ENCODE measurements at places on chromosomes 1 and 21.

- no peak for DNase-seq
Measured at GRCh38 chr1:207423560-207424292, 30.4 kb upstream of the CR2 start.

GRCh38 chr1:23638188-23638619 lies 53.4 kb upstream of the RPL11 start:
- no peak for DNase-seq

- no peak for DNase-seq
Measured at GRCh38 chr1:246144931-246145330, 362.1 kb downstream of the SMYD3 start.

DNA sequence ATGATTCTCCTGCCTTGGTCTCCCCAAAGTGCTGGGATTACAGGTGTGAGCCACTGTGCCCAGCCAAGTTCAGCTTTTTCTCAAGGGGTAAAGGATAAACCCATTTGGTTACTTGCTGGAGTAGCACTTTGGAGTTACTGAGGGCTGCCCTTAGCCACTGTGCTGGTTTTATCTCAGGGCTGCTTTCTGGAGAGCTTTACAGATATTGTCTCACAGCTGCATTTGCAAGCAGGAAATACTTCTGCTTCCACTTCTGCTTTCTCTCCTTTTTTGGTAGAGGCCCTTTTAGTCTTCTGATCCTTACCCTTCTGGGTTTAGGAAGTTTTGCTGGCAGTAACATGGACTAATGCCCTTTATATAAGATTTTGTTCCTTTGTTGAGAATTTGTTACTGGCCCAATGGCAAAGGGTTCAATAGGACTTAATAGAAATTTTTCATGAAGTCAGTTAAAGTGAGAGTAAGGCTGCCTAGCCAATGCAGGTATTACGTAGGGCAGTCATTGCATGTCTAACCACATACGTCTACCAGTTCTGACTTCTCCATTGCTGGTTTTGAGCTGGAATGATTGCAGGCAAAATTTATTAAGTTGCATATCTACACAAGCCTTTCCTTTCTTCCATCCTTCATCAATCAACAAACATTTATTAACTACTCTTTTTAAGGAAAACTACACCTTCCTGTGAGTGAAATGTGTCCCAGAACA lies 24.4 kb downstream of the CAP1 start:
- no peak for DNase-seq

- DNase-seq, result no peak
Measured at GRCh38 chr1:196649990-196650389, 1.9 kb upstream of the CFH start.

- DNase-seq, result no peak
Measured at GRCh38 chr1:164638492-164639202, 79.7 kb downstream of the PBX1 start.

DNA sequence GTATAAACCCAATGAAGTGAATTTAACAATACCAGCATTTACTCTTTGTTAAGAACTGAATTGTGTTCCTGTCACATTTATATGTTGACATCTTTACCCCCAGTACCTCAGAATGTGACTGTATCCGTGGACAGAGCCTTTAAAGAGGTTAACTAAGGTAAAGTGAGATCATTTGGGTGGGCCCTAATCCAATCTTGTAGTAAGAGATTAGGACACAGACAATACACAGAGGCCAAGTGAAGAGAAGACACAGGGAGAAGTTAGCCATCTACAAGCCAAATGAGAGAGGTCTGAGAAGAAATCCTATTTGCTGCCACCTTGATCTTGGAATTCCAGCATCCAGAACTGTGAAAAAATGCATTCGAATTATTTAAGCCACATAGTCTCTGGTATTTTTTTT lies 22.9 kb upstream of the WARS2 start:
- no peak for DNase-seq

GRCh38 chr1:76317299-76317900 lies 242.9 kb downstream of the ST6GALNAC3 start:
- DNase-seq, result no peak

DNA sequence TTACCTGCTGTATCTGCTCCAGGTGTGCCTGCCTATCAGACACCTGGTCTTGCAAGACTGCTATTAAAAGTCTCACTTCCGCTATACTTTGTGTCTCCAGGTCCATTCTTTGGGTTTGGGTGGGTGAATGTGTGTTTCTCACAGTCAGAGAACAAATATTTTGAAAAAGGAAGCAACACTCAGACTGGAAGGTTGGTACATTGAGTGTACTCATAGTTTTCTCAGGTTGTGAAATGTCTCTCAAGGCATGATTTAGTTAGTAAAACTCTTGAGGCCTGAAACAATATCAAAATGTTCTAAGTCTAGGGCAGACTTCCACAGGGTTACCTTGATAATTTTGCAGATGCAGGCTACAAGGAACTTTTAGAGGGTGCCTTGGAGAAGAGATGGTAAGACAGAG lies 429.9 kb upstream of the ZRANB2 start:
- no peak for DNase-seq

DNA sequence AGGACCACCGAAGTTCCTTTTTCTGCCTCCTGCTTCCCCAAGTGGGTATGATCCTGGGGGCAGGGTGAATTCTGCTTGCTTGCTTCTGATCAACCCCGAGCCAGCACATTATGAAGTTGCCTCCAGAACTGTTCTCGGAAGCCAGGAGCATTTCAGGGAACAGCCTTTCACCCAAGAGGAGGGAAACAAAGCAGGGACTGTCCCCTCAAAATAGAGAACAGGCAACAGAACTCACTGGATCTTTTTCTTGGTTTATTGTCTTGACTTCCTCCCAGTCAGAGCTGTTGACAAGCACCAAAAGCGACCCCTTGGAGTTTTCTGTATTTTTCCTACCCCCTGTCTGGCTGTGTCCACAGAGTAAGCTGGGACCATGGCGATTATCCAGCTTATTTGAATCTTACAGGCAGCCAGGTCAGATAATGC lies 258.3 kb upstream of the SGIP1 start:
- no peak for DNase-seq

GRCh38 chr1:12177156-12177998 lies 10.6 kb downstream of the TNFRSF1B start:
- DNase-seq, result no peak

DNA sequence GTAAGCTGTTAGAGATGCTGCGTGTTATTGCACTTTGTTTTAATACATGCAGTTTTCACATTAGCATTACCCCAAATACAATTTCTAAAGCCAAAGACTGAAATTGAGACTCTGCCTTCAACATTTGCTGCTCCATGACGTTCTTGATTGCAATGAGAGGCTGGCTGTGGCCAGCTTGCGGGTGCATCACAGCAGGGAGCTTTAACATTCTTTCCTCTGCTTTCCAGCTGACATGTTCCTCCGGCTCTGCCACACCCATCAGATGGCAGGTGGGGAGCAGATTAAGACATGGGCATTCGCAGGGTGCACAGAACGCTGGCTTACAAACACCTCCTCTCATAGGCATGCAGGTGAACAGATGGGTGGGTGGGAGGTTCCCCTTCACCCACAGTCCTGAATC lies 314.1 kb downstream of the DISC1 start:
- DNase-seq, result no peak

DNA sequence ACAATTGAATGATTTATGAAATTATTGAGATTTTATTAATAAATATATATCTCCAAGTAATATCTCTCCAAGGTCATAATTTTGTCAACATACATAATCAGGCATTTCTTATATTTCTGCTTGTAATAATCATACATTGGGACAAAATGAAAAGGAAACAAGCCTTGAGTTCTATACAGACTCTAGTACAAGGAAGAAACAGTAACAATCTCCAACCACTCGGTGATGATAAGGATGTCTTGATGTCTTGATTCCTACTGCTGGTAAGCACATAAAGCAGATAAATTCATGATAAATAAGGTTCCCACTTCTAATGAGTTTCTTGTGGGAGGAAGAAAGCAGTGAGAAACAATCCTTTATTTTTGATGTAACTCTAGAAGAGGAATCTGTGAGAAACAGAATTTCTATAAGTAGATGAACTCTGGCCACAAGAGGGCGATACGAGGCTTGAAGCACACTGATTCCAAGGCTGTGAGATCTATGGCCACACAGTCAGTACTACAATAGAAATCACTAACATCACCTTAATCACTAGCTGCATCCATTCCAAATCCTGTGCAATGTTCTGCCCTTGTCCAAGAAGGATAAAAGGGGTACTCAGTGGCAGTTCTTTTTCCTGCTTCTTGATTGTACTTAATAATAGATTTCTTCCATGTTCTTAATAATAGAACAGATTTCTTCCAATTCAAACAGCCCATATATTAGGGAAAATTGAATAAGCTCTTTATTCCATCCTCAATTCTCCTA lies 41.4 kb upstream of the LRRC8B start:
- DNase-seq, result peak; percentile 52

DNA sequence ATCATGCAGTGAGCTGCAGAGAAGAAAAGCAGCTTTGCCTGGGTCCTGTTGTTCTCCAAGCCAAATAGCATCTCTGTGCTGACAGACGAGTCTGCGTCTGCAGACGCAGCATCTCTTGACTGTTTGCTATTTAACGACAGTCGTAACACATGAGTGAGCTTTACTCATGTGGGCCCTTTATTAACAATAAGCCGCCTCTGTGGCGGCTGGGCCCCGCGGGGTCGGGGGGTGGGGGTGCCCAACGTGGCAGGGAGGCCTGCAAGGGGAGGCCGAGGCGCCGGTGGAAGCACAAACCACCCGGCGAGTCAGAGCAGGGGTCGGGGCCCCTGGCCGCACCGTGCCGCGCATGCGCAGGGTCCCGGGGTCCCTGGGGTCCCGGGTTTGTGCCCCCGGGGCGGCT lies 435.1 kb downstream of the KIF26B start:
- DNase-seq, result no peak

- DNase-seq, result no peak
Measured at GRCh38 chr1:165862448-165862847, 35.0 kb downstream of the UCK2 start.

DNA sequence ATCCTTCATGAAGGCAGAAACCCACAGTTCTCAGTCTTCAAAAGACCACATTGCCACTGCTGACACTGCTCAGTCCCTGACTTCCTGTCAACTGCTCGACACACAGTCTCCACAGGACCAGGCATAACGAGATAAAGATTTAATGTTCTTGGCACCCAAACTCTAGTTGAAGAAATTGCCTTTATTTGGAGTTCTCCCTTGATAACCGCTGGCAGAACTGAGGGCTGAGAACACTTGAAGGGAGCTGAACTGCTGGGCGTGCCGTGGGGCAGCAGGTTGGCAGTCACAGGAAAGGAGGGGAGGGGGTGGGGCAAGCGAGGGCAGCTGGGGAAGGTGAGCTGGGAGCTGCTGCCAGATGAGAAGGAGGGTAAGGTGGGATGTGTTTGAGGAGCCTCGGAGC lies 15.9 kb downstream of the HENMT1 start:
- no peak for DNase-seq

GRCh38 chr1:212125654-212126053 lies 90.1 kb downstream of the DTL start:
- DNase-seq, result no peak

DNA sequence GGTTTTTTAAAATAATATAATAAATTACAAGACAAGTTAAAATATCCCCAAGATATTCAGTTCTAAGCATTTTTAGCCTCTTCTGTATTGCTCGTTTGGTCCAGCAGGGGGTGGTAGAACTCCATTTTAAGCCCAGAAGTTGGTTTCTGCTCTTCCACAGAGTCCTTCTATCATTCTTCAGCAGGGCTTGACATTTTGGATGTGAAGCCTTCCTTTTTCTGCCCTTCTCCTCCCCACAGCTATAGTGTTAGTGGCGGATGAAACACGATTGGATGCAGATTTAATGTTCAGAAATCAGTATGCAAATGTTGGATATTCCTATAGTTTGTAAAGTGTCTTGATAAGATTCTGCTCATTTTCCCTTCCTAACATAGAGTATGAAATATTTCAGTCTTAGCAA lies 1.4 kb downstream of the NCAM2 start:
- DNase-seq, result no peak

DNA sequence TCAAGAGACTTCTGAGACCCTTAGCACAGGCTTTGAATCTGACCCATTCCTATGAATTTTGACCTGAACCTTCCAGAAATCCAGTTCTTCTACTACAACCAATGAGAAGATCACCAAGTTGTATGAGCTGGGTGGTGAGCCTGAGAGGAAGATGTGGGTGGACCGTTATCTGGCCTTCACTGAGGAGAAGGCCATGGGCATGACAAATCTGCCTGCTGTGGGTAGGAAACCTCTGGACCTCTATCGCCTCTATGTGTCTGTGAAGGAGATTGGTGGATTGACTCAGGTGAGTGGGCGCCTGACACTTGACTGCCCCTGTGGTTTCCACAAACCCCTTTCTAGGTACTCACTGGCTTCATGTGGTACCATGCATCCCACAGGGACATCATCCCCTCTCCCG lies 20.0 kb upstream of the PIGV start:
- DNase-seq, result no peak

GRCh38 chr1:243582326-243582725 lies 267.7 kb downstream of the AKT3 start:
- no peak for DNase-seq

- no peak for DNase-seq
Measured at GRCh38 chr1:168091063-168091462, 45.7 kb downstream of the GPR161 start.

GRCh38 chr1:6866825-6867224 lies 81.6 kb downstream of the CAMTA1 start:
- DNase-seq, result no peak

DNA sequence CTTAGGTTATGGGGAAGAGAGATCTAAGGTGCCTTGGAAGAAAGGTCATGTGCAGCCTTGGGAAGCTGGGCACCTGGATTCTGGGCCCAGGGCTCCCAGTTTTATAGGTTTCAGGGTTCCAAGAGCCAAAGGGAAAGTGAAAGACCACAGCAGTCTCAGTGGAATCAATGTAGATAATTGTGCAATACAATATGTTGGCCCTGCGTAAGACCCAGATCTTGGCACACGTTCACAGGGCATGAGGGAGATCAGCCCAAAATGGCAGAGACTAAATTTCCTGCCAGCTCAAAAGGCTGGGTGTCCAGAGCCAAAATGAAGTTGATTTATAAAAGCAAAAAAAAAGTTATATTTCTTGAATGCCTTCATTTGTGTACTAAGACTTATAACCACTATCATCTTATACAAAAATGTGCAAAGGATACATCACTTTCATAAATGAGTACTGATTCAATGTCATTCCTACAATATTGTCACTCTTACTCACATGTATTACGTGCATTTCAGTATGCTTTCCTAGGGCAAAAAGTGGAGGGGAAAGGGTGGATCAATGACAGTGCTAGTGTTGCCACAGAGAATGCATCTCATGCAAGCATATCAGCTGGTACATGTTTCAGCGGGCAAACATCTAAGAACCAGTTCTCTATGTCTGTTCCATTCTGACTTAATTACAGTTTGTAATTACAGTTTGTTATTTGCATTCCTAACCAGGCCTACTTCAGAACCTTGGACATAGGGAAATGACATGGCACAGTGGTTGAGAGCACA lies 22.5 kb upstream of the NPL start:
- no peak for DNase-seq
